Activated CD4-positive, alpha-beta T cell treated with anti-CD3 and anti-CD28 coated beads, Interleukin-2, amount 50 U/mL, for 4 hours (primary cell): ENCODE measurements at places on chromosomes 5 and 9.

DNA sequence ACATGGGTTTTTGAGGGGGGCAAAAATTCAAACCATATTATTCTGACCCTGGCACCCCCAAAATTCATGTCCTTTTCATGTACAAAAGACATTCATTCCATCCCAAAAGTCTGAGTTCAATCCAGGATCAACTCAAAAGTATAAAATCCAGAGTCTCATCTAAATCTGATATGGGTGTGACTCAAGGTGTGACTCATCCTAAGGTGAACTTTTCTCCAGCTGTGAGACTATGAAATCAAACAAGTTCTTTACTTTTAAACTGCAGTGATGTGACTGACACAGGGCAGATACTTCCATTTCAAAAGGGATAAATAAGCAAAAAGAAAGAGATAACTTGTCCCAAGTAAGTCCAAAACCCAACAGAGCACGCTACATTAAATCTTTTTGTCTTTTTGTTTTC lies 20.6 kb upstream of the CYLC2 start:
- no peak for DNase-seq

DNA sequence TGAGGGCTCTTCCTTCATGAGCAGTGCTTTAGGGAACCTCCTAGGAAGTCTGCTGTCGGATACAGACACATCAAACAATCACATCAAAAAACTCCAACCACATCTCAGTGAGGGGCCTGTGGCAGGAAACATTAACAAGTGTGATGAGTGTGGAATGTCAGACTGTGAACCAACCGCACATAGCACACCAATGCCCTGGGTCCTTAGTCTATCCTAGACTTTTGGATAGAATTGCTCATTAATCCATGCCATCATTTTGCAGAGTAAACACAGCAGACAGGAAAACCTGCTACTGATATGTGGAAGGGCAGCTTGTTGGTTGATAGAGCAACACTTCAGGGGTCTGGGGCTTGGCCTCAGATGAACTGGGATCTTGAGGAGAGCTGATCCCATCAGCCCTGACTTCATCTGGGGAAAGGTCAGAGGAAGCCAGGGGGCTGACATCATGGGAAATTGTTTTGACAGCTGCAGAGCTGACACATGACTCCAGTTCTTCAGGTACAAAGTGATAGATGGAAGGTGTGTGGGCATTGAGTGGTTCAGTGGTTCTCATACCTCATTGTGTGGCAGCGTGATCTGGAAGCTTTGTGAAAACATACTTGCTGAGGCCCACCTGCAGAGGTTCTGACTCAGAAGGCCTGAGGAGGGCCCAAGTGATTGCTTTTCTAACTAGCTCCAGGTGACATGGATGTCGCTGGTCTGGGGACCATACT lies 193.3 kb downstream of the DIRAS2 start:
- DNase-seq = no peak

DNA sequence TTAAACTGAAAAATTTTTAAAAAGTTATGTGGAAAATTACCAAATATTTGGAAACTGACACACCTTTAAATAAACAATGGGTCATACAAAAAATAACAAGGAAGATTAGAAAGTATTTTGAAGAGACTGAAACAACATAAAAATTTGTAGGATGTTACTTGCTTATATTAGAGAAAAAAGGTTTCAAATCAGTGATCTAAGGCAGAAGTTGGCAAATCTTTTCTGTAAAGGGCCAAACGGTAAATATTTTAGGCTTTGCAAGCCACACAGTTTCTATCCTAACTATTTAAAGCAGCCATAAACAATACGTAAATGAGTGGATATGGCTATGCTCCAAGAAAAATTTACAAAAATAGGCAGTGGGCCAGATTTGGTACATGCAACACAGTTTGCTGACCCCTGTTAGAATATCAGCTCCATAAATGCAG lies 81.3 kb downstream of the OXCT1 start:
- DNase-seq = no peak

DNA sequence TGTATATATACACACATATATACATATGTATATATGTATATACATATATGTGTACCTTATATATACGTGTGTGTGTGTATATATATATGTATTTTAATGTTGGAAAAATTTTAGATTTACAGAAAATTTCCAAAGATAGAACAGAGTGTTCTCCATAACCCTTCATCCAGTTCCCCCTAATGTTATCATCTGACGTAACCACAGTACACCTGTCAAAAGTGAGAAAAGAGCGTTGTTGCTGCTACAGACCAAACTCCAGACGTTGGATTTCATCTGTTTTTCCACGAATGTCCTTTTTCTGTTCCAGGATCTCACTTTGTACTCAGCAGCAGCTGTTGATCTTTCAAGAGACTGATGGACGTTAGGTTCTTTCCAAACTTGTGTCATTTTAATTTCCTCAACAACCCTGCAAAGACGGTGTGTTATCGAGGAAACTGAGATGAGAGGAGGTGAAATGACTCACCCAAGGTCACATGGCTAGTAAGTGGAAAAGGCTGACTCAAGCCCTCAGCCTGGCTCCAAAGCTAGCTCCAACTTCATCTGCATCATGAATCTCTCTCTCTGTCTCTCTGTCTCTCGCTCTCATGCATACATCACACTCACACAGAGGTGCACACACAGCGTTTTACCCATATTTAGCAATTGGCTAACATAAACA lies 17.0 kb upstream of the NTNG2 start:
- no peak for DNase-seq

GRCh38 chr5:110514030-110514429 lies 212.4 kb downstream of the TMEM232 start:
- DNase-seq = no peak

DNA sequence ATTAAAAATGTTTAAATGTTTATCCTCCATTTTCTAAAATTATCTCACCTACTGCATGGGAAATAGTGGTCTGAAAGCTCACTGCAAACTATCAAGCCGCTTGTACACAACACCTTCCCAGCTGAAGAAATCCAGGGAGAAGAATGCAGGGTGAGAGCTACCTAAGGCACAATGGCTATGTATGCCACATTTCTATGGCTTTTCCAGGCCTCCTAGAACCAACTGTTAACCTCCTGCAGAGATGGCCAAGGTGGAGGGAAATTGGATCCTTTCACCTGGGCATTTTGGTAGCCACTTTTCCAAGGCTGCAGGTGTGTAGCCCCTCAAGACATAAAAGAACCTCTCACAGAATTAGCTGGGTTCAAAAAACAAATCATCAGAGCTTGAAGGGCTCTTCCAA lies 286.4 kb downstream of the EBF1 start:
- DNase-seq = no peak

DNA sequence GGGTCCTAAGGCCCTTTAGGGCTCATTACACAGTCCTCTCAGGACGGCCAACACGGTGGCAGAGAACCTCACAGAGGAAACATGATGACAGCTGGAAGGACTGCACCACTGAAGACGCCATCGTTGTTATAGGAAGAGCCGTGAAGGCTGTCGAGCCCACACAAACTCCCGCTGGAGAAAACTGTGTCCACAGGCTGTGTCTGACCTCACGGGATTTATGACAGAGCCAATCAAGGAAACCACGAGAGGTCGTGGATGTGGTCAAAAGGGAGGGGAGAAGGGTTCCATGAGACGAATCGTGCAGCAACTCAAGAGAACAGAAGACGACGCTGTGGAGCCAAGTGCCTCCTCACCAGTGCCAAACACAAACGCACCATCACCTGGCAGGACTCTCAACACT lies 12.2 kb downstream of the QSOX2 start:
- no peak for DNase-seq

DNA sequence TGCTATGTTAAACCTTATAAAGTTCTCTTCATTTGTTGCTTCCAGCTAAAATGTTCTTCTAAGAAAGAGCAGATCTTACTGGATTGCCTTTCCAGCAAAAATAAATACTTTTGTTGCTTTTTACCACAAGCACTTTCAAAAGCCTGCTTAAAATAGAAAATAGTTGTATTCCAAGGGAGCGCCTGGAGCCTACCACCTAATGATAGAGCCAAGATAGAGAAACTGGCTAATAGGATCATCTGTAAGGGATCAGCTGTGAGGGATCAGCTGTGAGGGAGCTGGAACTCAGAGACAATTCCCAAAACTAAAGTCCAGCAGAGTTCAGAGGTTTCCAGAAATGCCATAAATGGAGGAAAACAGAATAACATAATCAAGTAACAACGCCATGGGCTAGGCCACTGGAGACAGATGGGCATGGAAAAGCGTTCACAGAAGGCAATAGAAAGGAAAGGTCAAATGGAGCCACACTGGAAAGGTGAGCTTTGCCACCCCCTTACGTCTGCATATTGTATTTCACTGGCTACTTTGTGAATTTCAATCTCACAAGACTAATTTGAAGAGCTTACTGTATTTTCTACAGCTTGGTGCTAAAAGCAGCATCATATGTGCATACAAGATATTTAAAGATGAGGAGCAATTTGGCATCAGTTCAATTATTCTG lies 140.6 kb upstream of the TLE4 start:
- no peak for DNase-seq

- DNase-seq = no peak
Measured at GRCh38 chr5:8864053-8864452, 681.8 kb downstream of the SEMA5A start.

DNA sequence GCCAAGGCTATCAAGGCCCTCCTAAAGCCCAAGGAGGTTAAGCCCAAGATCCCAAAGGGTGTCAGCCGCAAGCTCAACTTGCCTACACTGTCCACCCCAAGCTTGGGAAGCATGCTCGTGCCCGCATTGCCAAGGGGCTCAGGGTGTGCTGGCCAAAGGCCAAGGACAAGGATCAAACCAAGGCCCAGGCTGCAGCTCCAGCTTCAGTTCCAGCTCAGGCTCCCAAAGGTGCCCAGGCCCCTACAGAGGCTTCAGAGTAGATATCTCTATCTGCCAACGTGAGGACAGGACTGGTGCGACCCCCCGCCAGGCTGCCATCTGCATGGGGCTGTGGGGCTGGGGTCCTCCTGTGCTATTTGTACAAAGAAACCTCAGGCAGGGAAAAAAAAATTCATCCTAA lies 3.3 kb downstream of the HOMER1 start:
- DNase-seq = no peak

DNA sequence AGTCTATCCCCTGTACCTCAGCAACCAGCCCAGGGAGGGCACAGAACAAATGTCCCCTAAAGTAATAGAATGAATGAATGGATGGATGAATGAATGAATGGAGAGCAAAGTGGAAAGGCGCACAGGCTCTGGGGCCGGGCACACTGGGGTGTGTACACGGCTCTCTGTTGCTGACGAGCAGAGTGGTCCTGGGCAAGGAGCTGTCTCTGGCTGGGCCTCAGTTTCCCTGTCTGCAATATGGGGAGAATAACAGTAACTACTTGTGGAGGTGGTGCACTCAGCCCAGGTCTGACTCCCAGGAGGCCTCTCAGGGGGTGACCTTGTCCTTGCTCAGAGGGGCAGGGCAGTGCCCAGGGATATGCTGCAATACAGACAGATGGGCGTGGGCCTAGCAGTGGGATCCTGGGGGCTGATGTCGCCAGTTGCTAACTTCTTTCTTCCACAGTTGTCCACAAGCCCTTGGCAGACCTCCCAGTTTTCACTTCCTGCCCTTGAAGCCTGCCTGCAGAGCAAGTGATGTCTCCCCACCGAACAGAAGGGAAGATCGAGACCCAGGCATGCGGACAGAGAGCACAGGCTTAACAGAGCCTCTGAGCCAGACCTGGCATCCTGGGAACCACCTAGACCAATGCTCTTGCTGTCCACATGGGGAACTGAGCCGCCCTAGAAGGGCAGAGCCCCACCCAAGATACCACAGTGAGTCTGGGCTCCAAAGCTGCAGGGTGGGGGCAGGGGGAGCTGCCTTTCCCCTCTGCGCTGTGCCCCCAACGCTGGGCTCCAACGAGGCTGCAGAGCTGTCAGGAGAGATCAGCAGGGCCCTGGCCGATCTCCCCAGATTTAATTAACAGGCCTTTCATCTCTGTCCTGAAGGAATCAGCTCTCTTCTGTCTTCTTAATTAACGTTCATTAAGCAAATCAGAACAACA lies 13.6 kb upstream of the LAMC3 start:
- DNase-seq = no peak

GRCh38 chr5:17224858-17225511 lies 7.6 kb downstream of the BASP1 start:
- DNase-seq = no peak

- no peak for DNase-seq
Measured at GRCh38 chr9:87749335-87750035, 23.6 kb downstream of the CTSL start.

DNA sequence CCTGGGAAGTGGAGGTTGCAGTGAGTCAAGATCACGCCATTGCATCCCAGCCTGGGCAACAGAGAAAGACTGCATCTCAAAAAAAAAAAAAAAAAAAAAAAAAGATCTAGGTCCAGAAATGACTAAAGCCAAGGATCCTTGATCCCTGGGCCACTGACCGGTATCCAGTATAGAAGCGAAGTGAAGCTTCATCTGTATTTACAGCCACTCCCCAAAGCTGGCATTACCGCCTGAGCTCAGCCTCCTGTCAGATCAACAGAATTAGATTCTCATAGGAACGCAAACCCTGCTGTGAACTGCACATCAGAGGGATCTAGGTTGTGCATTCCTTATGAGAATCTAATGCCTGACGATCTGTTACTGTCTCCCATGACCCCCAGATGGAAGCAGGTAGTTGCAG lies 9.3 kb downstream of the CSNK1A1 start:
- no peak for DNase-seq

GRCh38 chr9:16726029-16726428 lies 144.4 kb downstream of the BNC2 start:
- no peak for DNase-seq

- DNase-seq = peak; percentile 41
Measured at GRCh38 chr5:179827680-179828079, 7.0 kb downstream of the SQSTM1 start.

DNA sequence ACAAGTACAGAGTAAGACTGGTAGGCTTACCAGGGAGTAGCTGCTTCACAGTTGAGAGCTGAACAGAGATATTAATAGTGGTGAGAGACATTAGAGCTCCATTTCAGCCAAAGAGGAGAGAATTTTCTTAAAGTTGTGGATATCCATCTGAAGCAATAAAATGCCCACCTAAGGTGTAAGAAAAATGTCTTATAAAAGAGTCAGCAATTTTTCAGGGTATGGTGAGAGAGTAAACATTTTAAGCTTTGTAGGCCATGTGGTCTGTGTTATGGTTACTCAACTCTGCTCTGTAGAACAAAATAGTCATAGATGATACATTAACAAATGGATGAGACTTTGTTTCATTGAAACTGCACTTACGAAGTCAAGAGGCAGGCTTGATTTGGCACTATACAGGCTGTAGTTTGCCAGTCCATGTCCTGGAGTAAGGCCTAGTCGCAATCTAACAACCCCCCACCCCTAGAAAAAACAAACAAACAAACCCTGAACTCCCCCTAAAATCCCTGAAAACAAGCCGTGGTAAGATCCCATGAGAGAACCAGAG lies 945.4 kb upstream of the SEMA6A start:
- DNase-seq = no peak

GRCh38 chr5:150189326-150189725 lies 536 bp upstream of the SLC6A7 start:
- no peak for DNase-seq

DNA sequence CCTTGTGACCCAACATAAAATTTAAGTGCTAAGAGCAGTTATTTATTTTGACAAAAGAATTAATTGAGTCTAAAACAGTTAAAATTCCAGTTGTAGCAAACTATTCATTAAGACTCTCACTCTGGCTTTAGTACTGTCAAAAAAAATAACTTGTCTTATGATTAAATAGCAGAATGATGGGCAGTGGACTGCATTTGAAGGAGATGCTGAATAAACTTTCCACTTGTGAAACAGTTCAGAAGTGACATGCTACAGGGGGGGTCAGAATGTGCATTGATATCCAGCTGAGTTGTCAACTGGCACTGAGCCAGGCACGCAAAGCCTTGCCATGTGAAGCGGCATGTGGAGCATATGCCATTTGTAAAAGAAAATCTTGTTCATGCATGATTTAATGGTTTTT lies 76.0 kb downstream of the FCHO2 start:
- no peak for DNase-seq

- DNase-seq = no peak
Measured at GRCh38 chr9:134985451-134985850, 67.7 kb upstream of the FCN1 start.
